Common myeloid progenitor, CD34-positive (primary cell): ENCODE measurements at places on chromosomes 2 and 18.
A peak's percentile ranks its signal among the peaks of the same experiment; 100 is the strongest.

GRCh38 chr2:182020286-182021070 lies 34.8 kb downstream of the PPP1R1C start:
- DNase-seq, result peak; percentile 35

GRCh38 chr2:192194866-192195547 lies at the start of gene TMEFF2:
Gene TMEFF2, minus strand, starts transcription at chr2:192194933. Its CDS starts 409 bp downstream, at chr2:192194524.
- DNase-seq, result peak; percentile 50

DNA sequence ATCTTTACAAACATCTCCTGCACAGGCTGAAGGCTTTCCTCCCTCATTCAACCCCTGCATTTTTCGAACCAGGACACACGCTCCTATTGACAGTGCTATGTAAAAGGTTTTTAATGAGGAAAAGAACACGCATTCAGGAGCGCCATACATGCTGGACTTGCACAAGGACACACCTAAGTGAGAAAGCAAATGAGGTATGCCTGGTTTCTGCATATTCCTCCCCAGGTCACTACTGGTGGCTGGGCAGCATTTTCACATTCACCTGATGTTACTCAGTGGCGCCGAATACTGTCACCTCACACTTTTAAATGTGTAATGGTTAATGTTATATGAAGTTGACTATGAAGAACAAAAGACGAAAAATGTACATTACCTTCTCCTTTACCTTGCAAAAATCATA lies 150.6 kb downstream of the ANTXR1 start:
- no peak for DNase-seq

DNA sequence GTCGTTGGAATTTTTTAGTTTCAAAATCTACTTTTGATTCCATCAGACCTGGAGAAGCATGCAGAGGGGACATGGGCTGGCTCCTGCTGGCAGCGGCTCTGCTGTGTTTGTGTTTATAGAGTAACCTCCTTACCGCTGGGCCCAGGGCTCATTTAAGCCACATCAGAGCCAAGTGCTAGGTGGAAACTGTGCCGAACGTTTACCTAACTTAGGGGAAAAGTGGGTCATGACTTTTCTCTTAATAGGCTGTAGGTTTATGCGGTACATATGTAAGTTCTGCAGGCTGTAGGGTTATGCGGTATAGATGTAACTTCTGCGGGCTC lies 17.7 kb downstream of the CNDP2 start:
- DNase-seq, result no peak
